Effector memory CD4-positive, alpha-beta T cell (primary cell): ENCODE measurements at places on chromosomes 11 and 22.

DNA sequence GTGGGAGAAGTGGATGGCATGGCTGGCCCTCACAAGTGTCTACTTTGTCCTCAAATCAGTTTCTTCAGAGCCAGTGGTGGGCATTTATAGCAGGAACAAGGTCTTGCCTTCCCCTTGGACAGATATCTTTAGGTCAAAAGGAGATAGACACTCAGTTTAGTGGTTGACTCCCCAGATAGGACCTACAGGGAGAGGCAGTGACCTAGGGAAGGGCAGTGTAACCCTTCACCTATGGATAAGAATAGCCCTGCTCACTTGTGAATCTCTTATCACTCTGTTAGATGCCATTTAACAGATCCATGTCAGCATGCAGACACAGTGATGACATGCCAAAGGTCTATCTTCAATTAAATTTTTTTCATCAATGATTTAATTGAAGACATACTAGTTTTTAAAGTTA is 11.0 kb downstream of the BCO2 start:
- no peak for DNase-seq

DNA sequence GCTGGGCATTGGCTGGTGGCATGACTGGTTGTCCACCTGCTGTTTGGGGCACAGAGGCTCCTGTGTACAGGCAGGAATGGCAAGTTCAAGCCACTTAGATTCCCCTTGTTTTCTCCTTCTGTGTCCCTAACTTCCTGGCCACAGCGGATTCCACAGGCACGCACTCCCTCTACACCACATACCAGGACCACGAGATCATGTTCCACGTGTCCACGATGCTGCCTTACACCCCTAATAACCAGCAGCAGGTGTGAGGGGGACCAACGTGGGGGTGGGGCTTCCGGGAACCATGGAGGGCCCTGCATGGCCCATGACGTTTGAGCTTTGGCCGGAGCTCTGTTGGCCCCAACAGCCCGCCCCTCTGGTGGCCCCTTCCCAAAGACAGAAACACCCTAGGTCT is 7.8 kb downstream of the SIPA1 start:
- no peak for DNase-seq

- no peak for DNase-seq
These were observed 6.5 kb downstream of the TPCN2 start for GRCh38 chr11:69055212-69055586.

- DNase-seq, result no peak
These were observed 125.3 kb upstream of the CADM1 start for GRCh38 chr11:115629456-115630015.
